Left colon (tissue), 2 donors: ENCODE measurements at places on chromosomes 13 and 19. TPM values are rescaled to one million over a fixed set of nuclear protein-coding genes. Genes with fewer than 3 reads are reported as not detected.

NXNL1 gene
- not detected for total RNA-seq

GRCh38 chr19:14102756-14103155, 12.2 kb upstream of the SAMD1 start:
- DNase-seq, result no peak

DNA sequence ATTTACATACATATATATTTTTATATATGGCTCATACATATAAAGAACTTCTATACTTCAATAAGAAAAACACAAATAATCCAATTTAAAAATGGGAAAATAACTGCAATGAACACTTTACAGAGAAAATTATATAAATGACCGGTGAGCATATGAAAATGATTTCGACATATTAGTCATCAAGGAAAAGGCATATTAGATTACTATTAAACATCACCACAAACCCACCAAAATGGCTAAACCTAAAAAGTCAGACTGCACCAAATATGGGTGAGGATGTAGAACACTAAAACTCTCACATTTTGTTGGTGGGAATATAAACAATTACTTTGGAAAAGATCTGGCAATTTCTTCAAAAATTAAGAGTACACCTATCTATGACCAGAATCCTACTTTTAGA, 316.2 kb downstream of the ENOX1 start:
- DNase-seq, result no peak

DNA sequence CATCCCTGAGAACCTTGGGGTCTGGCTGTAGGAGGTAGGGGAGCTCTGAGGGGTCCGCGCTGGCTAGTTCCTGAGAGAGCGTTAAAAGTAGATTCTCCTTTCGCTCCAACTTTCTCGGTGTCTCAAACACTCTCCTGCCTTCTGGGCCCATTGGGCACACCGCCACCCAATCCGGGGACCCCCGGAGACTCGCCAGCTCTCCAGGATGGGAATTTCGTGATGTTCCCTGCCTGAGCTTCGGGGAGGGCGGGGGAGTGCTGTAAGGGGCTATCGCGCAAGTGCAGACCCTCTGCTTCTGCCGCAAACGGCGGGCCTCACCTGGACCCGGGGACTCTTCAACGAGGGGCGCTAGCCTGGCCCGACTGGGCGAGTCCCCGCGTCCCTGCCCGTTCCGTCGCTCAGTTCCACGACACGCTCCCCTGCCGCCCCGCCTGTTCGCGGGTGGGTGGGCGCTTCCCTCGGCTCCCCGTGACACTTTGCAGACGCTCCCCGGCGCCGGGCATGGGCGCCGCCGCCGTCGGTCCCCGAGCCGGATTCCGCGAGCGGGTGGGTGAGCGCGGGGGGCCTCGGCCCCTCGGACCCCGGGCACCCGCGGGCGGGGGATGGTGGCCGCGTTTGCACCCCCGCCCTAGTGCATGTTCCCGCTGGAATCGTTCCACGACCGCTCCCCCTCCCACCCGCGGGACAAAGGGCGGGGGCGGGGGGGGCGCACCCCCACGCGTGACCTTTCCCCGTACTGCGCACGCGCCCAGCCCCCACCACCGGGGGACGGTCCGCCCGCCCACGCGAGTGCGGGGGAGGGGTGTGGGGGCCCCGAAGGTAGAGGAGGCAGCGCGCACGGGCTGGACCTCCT, at the start of gene CCDC106:
Gene CCDC106, plus strand, starts transcription at position 481 of the 853 bp plus-strand sequence. CDS start 835 bp downstream, outside the sequence.
- peak; percentile 69 for DNase-seq

FXYD1 gene
- 7.7 TPM for total RNA-seq

SWSAP1 gene
- 3.4 TPM for total RNA-seq

GAS6 gene
- 185 TPM for total RNA-seq

- DNase-seq, result no peak
Measured at GRCh38 chr13:76329866-76330580, 556.2 kb downstream of the KCTD12 start.

- peak; percentile 83 for DNase-seq
Measured at GRCh38 chr19:35013041-35013819, 13.1 kb downstream of the GRAMD1A start.

DNA sequence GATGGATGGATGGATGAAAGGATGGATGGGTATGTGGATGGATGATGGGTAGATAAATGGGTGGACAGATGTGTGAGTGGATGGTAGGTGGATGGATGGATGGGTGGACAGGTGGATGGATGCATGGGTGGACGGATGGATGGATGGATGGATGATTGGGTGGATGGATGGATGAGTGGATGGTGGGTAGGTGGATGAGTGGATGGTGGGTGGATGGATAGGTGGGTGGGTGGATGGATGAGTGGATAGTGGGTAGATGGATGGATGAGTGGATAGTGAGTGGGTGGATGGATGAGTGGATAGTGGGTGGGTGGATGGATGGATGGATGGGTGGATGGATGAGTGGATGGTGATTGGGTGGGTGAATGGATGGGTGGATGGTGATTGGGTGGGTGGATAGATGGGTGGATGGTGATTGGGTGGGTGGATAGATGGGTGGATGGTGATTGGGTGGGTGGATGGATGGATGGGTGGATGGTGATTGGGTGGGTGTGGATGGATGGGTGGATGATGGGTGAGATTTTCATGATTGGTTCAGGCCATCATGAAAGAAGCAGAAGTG, 4.5 kb upstream of the RAX2 start:
- DNase-seq, result no peak

GRCh38 chr19:41027273-41027967, 36.3 kb downstream of the CYP2B6 start:
- no peak for DNase-seq

DNA sequence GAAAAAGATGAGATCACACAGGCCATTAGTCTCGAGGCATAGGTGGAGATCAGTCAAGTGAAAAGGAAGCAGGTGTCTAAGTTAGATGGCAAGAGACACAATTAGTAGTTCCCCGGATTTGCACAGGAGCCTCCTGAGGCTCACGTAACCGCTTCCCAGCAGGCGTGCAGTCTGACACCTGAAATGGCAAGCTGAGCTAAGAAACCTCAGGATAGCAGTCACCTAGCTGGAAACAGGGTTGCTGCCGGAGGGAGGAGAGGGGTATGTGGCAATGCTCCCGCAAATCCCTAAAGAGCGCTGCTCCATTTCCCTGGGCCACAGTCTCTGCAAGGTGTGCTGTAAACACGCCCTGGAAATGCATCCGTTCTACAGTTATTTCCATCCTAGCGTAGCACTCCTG, 1151.0 kb downstream of the DIAPH3 start:
- DNase-seq, result no peak
